ENCODE measurements at places on chromosomes 6 and 20.

DNA sequence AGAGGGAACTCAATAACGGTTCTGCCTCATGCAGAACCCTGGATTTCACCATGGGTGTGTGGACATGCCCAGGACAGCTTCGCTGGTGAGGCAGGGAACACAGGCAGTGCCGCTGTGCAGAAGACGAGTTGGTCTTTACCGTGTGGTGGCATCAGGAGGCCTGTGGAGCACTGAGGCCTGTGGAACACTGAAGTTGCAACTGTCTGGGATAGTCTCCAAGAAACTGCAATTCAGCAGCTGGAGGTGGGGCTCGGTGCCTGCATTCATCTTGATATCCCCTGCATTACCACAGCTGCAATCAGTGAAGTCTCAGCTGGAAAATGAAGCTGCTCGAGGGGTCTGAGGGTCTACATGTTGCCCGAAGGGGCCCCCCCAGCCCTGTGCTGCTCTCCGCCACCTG, 202.4 kb upstream of the CDH4 start:
- DNase-seq: no peak

DNA sequence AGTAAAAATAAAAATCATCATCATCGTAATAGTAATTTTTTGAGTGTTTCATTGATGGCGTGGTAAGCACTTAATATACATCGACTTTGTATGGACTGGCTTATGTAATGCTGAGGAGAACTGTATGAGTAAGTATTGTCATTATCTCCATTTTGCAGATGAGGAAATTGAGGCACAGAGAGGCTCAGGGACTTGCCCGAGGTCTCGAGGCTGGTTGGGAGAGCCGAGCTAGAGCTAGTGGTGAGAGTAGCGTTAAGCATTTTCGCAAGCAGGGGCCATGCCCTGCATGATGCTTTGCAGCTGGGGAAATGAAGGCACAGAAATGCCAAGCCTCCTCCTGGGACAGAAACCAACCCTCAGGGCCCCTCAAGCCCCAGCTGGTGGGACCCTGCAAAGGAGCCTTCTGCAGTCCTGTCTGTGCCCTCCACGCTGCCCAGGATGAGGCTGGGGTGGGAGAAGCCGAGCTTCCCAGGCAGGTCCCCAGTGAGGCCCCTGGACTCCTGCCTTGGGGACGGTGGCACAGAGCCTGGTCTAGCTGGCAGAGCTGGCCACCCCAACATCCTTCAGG, 31.1 kb upstream of the STX16 start:
- no peak for DNase-seq

DNA sequence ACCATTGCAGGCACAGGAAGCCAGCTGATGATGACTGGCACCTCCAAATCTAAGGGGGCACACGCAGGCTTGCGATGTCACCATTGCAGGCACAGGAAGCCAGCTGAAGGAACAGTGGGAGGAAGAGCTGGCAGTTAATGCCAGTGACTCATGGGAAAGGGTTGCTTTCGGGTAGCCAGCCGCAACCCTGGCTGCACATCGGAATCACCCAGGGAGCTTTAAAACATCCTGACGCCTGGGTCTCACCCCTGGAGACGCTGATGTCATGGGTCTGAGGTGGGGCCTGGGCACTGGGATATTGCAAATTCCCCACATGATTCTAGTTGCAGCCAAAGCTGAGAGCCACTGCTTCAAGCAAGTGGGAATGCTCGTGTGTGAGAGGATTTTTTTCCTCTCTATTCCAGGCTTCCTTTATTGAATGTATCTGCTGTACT, 16.1 kb upstream of the CCN6 start:
- peak; percentile 40 for DNase-seq

- no peak for DNase-seq
Measured at GRCh38 chr6:73325656-73326055, 28.4 kb downstream of the DPPA5 start.

DNA sequence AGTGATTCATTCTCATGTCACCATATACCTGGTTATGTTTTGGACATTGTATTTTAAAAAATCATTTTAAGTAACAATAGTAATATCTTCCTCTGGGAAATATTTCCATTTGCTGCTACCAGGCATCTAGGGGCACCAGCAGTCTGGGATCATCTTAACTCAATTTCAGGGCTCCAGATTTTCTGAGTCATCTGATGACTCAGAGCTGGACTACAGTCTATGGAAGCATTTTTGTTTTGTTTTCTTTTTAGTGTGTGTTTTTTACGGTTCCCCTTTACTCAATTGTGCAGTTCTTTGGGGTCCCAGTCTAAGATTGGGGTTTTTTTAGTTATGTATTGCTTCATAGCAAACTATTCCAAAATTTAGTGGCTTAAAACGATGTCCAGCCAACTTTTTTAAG, 5.7 kb upstream of the FKBP5 start:
- DNase-seq: no peak

GRCh38 chr6:137693711-137694110, 173.3 kb upstream of the TNFAIP3 start:
- DNase-seq: no peak

DNA sequence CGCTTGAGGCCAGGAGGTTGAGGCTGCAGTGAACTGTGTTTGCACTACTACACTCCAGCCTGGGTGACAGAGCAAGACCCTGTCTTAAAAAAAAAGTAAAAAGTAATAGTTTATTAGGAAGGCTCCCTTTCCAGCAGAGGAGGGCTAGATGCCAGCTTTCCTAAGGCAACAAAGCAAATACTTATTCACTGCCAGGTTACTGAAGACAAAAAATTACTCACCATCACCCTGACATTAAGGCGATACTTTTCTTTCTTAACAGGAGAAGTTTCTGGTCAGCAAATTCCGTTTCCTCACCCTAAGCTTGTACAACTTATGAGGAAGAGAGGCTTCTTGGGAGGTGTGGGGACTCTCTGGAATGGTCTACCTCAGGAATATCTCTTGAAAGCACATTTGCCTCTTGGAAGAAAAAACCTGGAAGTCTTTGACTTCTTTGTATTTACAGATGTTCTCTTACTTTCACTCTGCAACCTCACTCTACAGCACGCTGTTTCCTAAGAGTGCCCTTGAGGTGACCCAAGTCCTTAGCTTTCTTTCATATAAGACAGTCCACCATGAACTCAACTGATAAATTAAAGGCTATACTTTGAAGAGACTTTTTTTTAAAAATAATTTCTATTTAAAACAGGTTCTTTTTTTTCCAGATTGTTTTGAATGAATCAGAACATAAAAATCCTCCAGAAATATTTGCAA, 52.9 kb upstream of the TRAF3IP2 start:
- DNase-seq: no peak

DNA sequence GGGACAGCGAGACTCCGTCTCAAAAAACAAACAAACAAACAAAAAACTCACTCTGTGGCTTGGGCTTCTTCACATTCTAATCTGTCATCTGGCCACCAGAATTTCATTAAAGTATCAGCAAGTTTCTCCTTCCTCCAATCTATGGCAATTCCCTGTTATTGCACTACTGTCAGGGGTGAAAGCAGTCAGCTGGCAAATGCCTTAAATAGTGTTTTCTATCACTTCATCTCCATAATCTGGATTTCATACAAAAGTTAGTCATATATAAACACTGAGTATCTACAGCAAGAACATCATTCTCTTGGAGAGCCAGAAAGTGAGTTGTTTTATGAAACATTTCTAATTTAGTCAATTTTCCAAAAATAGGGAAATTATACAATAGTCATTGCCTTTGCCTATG, 56.1 kb downstream of the PHACTR3 start:
- no peak for DNase-seq

DNA sequence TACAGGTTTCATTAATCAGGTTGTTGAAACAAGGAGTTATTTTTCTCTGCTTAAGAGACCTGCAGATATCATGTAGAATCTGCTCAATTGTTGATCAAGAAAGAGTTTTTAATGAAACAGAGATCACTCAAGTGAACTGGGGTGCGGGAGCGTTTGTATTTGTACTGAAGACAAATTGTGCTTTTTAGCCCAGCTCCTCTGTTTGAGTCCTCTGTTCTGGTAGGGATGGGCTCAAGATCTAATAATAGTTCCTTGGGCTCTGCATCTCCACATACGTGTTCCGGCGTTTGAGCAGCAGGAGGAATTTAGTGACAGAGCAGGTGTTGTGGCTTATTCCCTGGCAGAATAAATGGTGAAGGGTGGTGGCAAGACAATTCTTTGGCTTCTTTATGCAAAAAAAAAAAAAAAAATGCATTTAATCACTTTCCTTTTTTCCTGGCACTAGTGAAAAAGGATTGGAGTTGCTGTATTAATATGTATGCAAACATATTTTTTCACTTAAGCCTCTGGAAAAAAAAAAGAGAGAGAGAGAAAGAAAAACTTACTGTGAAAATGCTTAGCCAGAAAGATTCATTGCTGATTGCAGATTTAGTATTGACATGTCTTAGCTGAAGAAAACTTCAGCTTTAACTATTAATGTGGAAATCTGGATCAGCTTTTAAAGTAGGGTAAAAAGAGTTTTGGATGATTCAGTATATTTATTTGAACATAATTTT, 4.0 kb downstream of the CITED2 start:
- DNase-seq: peak; percentile 17

DNA sequence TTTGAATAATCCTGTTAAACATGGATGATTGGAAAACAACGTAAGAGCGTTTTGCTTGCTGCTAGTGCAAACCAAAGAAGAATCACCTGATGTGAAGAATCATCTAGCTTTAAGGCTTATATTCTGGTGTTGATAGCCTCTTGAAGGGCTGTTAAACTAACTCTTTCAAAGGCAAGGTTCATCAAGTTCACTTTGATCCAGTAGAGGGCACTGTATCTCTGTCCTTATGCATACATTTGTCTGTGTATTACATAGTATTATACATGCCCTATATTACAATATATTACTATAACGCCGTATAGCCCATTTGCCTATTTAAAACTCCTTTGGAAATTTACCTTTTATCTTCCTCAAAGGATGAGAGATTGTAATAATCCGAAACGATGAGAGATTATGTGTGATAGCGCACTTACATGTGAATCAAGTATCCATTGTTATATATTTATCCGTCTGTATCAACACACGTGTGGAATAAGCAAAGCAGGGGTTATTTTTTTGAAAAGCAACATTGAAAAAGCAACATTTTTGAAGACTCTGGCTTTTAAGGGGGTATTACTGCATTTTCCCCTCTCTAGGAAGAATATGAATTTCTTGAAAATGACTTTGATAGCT, 50.8 kb upstream of the NRN1 start:
- DNase-seq: no peak

DNA sequence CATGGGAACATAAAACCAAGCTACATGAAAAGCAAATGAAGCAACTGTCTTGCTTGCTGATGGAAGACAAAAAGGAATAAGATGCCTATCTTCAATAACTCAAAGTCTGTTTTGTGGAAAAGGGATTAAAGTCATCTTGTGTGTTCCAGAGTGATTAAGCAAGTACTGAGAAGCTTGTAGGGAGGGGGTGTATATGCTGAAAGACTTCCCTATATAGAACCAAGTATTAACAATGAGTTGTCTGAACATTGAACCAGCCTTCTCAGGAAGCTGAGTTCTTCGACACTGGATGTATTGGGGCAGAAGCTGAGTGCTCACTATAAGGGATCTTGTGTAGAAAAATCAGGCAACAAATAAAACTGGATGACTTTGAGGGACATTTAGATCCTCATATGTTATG, 451.8 kb downstream of the CD83 start:
- no peak for DNase-seq

- no peak for DNase-seq
Measured at GRCh38 chr20:57309544-57310115, 20.0 kb upstream of the SPO11 start.

DNA sequence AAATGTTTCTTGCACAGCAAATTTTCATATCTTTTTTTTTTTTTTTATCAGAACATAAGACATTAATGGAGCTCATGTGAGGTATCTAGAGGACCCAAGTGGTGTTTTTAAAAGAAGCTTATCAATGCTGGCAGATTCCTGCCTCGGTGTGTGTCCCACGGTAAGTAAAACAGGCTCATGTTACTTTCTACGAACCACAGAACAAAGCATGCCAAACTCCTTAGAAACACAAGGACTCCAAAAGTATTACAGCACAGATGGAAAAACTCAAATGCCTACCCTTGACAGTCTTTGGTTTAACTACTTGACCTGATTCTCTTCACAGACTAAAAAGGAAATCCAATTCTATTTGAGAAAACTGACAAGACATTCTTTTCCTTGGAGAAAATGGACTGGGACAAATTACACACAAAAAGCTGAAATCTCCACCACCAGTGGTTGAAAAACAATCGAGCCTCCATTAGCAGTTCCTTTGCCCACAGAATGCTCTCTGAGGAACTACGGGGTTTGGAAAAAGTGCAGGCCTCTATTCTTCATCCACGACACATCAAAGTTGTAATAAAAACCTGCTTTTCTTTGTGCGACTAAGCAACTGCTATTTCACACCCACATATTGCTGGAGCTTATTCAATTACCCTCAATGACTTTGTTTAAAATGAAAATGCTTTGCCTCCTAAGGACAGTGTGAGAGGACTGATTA, 5.4 kb downstream of the METTL24 start:
- no peak for DNase-seq

DNA sequence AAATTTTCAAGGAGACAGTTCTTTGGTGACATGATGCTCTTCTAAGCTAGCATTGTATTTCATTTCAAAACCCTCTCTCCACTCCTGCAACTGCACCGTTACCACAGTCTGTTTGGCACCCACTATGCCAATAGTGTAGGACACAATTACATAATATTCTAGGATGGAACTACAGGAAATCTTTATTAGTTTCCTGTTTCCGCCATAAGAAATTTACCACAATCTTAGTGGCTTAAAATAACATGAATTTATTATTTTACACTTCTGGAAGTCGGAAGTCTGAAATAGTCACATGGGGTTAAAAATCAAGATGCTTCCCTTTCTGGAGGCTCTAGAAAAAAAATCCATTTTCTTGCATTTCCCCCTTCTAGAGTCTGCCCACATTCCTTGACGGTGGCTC, 733.1 kb downstream of the HDGFL1 start:
- no peak for DNase-seq

GRCh38 chr6:77172578-77172977, 290.7 kb downstream of the HTR1B start:
- no peak for DNase-seq

DNA sequence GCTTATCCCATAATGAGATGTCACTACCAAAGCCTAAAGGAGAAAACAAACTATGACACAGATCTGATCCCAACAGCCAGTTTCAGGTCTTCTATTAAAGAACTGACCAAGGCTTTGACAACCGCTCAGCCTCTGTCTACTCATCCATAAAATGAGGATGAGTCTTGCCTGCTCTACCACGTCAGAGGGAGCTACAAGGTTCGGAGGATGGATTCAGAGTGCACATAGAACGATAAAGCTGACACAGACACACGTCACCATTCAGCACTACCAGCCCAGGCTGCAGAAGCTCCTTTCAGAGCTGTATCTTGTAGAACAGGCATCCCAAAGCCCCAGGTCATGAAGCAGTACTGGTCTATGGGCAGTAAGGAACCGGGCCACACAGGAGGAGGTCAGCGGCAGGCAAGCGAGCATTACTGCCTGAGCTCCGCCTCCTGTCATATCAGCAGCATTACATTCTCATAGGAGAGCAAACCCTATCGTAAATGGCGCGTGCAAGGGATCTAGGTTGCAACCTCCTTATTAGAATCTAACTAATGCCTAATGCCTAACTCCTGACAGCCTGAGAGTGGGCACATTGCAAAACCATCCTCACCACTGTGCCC, 25.1 kb downstream of the KIF16B start:
- DNase-seq: no peak

GRCh38 chr6:137165375-137166246, 7.8 kb downstream of the IL22RA2 start:
- DNase-seq: peak; percentile 59

Data from transverse colon (tissue), 4 donors.